ENCODE measurements at places on chromosomes 2 and 18.

GRCh38 chr2:190794377-190794776 lies 86.2 kb upstream of the GLS start:
- no peak for DNase-seq

DNA sequence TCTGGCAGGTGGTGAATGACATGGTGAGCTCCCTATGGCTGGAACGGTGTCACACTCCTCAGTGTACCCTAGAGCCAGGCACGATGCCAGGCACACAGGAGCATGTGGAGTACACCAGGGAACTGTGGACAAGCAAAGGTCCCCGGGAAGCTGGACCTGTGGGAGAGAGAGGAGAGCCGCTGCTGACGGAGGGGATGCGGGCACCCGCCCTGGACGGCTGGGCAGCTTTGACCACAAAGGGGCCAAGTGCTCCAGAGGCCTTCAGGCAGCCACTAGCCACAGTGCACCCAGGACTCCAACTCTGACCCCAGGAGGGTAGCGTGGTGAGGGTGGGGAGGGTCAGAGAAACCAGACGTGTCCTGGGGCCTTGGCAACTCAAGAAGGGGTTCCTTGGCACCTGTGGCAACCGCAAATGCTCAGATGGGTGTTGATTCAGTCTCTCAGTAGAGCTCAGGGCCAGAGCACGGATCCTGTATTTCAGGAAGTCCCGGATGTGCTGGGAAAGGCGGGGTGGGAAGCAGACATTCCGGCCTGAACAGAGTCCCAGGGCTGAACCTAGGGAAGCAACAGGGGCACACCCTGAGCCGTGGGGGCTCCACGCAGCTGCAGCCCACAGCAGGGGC lies 2.3 kb upstream of the MAB21L4 start:
- no peak for DNase-seq

GRCh38 chr18:79681484-79682387 lies 2.1 kb downstream of the CTDP1 start:
- no peak for DNase-seq

- DNase-seq: no peak
These were observed 13.9 kb upstream of the LMAN1 start for GRCh38 chr18:59372975-59373374.

GRCh38 chr18:77635451-77635850 lies 385.8 kb downstream of the GALR1 start:
- DNase-seq: no peak

- DNase-seq: peak; percentile 65
These were observed 649.5 kb downstream of the SLC4A3 start for GRCh38 chr2:220276741-220277444.

DNA sequence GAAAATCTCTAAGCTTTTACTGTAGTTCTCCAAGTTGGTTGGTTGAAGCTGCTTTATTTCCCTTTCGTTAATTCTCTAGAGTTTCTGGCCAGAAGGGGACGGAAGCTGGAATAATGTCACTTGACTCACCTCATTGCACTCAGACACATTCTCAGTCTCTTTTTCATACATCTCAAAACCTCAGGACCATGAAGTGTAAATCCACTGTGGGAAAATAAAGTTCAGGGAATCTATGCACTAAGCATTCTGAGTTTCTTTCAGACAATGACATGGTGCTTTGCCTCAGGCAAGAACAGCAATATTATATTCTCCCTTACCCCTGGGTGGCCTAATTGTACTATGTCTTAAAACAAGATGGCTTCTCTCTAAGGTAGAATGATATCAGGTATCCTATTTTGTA lies 167.8 kb downstream of the PRPF40A start:
- DNase-seq: no peak

DNA sequence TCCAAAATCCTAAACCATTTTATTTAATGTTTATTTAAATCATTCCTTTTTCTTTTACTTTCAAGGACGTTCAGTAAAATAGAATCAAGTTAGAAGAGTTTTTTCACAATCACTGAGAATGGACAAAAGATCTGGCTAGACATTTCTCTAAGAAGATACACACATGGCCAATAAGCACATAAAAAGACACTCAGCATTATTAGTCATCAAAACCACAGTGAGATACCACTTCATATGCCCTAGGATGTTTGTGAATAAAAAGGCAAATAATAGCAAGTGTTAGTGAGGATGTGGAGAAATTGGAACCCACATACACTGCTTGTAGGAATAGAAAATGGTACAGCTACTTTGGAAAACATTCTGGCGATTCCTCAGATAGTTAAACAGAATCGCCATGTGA lies 76.1 kb downstream of the RHBDD1 start:
- DNase-seq: no peak

DNA sequence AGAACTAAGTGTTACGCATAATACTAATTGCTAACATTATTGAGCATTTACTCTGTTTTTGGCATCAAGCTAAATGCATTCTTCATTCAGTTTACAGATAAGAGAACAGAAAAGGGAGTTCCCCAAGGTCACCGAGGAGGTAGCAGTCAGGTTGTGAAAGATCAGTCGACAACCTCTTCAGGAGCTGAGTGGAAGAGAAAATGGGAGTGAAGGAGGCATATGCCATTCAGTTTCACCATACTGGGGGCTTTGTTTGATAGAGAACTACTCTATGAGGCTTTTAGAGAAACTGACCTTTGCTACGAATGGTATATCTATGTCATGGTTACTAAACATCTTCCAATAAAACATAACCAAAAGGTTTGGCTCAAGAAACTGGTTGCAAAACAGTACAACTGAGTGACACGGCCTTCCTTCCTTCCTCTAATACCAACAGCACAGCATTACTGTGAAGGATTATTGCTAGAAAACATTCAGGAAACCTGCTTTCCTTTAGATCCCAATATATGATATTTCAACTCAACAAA lies 112.1 kb downstream of the RBMS1 start:
- DNase-seq: no peak

DNA sequence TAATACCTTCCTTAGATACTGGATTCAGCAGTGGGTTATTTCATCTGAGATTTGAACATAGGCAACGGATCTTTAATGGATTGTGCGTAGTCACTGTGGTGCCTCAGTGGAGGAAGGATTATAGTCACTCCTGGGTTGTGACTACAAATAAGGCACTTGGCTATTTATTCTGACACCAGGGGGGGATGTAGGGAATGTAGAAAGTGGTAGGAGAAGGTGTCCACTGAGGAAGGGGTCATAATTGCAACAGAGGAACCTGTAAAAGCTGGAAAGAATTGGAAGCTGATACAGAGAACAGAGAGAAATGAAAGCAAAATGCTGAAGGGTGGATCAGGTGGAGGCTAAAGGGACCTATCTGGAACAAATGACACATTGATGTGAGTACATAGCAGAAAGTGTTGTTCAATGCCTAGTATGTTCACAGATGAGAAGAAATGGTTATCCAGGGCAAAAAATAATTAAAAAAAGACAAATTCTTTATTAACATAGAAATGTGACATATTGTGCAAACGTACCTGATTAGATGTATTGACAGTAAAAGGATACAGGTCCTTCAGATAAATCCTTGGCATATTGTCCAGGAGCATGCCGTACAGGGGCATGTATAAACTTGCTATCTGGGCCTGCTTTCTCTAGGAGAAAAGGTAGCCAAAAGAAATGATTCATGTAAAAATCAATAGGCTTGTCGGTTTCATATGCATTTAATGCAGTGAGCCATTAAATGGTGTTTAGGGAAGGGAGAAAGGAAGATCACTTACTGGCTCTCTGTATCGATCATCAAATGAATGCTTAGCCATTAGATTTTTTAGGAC lies 91.2 kb upstream of the CCDC195 start:
- DNase-seq: no peak

All from stromal cell of bone marrow (primary cell).